ENCODE measurements at places on chromosomes 1 and 21.

GRCh38 chr1:13662493-13662892 is 37.5 kb upstream of the PRDM2 start:
- no peak for DNase-seq

- peak; percentile 43 for DNase-seq
Measured at GRCh38 chr1:151936653-151937052, 27.3 kb upstream of the THEM4 start.

- DNase-seq: no peak
Measured at GRCh38 chr1:30329802-30330557, 393.4 kb downstream of the MATN1 start.

DNA sequence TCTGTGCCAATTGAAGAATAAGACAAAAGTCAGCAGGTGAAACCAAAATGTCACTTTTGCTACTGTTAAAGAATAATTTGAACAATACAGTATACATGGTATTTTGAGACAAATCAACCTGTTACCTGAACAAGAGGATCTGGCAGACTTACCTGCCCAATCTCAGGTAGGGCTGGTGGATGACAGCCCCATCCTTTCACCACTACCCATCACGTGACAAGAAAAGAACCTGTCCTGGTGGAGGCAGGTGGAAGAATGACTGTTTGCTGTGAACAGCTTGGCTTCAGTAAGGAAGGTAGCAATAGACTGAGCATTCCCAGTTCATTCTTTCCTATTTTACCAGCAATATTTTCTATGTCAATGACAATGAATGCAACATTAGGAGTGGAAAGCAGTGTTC is 349.6 kb downstream of the GPATCH2 start:
- DNase-seq: no peak

- no peak for DNase-seq
Measured at GRCh38 chr21:33398361-33398760, 4.9 kb upstream of the IFNGR2 start.

DNA sequence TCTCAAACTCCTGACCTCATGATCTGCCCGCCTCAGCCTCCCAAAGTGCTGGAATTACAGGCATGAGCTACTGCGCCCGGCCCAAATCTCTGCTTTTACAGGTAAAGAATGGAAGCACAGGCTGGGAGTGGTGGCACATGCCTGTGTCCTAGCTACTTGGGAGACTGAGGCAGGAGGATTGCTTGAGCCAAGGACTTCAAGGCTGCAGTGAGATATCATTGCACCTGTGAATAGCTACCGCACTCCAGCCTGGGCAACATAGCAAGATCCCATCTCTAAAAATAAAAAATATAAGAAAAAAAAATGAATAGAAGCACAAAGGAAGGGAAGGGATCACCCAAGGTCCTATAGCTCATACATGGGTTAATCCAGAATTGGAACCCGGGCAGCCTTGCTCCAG is 15.0 kb downstream of the ALPL start:
- no peak for DNase-seq

GRCh38 chr1:3473381-3473844 is 18.9 kb downstream of the ARHGEF16 start:
- DNase-seq: no peak

DNA sequence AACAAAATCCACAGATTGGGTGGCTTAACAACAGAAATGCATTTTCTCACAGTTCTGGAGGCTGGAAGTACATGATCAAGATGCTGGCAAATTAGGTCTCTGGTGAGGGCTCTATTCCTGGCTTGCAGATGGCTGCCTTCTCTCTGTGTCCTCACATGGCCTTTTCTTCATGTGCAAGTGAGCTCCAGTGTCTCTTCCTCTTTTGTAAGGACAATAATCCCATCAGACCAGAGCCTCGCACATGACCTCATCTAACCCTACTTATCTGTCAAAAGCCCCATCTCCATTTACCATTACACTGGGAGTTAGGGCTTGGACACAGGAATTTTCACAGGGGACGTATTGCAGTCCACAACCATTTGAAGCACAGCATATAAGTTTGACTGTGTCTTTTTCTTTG is 181.6 kb downstream of the NEGR1 start:
- DNase-seq: no peak

DNA sequence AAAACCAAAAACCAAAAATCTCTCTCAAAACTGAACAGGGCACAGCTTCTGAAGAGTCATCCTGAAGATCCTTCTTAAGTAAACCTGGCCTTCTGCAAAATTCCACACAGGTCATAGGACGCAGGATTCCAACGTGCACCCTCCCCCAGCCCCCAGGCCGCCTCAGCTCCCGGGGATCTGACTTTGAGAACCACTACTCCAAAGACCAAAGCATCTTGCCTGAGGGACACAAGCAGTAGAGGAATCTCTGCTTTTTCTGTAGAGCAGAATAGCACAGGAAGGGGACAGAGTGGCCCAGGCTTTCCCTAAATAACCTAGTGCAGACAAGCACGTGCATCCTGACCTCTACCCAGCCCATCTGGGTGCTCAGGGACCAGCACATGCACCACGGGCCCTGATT is 104.8 kb upstream of the VAMP3 start:
- no peak for DNase-seq

- DNase-seq: no peak
Measured at GRCh38 chr21:39319814-39320332, 6.4 kb upstream of the BRWD1 start.

GRCh38 chr1:35448344-35448801 is 108.8 kb downstream of the KIAA0319L start:
- DNase-seq: peak; percentile 60

DNA sequence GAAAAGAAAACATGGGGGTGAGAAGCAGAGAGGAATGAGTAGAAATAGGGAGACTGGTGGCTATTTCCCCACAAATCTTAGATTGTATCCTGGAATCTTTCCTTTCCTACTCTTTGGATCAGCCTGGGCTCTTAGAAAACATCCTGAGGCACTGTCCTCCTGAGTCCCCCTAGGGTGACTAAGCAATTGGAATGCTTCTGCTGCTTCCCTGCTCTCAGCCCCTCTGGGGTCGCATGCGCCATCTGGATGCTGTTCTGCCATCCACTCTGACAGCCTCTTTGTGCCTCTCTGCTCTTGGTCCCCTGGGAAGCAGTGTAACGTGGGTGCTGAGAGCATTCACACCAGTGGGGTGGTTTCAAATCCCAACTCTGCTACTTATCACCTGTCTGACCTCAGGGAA is 443.0 kb downstream of the SIPA1L2 start:
- no peak for DNase-seq

DNA sequence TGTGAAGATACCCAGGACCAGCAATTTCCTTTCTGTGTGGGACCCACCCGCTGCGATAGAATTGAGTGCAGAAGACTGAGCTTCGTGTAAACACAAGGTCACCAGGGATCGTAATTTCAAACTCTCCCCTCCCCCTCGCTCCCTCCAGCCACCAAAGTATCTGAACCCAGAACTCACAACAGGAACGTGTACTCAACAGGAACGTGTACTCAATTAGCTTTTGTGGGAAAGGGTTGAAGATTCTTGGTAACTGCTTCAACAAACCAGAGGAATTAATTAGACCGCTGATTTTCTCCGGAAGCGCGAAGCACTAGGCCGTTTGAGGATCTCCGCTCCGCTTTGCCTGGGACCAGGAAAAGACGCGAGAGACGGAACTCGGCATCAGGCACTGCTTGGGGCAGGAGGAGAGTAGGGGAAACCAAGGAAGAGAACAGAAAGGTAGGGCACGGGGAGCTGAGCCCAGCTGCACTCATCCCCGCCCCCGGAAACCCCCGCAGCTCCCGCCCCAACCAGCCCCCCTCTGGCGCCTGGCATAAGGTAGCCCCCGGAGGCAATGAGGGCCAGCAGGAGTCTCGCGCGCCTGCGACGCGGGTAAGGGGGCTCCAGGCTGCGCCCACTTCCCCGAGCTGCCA is 453 bp downstream of the DRAM2 start:
- peak; percentile 53 for DNase-seq

DNA sequence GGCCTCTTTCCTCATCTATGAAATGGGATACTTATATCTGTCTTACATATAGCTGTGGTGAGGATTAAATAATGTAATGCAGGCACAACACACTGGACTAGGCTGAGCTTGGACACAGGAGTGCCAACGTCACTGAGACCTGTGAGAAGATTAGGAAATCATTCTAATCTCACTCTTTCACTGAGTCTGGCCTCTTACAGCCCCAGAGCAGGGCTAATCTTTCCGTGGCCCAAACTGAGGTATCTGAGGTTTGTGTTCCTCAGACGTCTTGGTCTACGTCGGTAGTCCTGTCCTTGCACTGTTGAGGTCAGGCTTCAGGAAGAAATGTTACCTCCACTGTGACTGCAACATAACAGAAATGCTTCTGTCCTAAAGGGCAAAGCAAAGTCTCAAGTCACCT is 22.6 kb upstream of the A3GALT2 start:
- no peak for DNase-seq

- no peak for DNase-seq
Measured at GRCh38 chr1:11072216-11072917, 12.5 kb upstream of the SRM start.

GRCh38 chr1:11541236-11541635 is 62.3 kb downstream of the DISP3 start:
- no peak for DNase-seq

DNA sequence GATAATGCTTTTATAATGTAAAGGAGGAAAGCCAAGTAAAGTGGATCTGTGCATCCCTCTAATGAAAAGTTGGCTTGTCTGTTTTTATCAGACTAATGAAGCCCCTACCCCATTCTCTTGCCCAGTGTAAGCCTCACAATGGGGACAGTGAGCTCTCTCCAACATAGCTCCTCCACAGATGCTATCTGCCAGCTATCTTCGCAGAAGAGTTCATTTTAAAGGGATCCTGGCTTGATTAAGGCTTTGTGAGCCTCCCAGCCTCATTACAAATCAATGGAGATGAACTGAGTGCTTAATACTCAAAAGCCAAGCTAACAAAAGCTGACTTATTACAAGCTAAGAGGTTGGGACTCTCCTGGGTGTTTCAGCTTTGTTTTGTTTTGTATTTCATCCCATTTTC is 514.7 kb downstream of the NUF2 start:
- no peak for DNase-seq

DNA sequence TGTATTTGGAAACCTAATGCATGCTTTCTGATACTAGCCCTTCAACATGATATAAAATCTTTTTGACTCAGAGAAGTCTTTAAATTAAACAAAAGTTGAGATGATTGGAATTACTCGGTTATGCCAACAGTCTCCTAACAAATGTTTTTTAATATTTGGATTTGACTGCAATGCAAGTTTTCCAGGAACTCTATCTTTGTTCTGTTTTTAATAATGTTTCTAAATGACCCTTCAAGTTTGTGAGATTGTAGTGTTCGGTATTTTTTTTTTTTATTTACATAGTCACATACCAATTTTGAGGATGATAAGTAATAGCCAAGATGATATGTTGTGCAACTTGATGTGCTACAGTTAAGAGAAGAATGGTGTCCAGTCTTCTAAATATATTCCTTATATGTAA is 258.0 kb downstream of the FMN2 start:
- no peak for DNase-seq

DNA sequence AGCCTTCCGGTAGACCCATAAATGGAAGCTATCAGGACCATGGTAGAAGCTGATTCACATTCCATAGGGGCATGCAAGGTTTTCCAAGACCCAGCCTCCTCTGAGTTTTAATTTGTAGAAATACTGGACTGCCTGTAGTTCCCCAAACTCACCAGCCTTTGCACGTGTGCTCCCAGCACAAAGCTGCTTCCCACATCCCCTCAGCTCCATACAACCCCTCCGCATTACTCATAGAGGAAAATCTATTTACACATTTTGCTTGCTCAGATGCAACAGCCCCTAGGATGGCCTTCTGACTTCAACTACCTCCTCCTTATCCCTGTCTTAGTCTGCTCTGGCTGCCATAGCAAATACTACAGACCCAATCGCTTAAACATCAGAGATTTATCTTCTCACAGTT is 336.2 kb downstream of the SETD4 start:
- no peak for DNase-seq

DNA sequence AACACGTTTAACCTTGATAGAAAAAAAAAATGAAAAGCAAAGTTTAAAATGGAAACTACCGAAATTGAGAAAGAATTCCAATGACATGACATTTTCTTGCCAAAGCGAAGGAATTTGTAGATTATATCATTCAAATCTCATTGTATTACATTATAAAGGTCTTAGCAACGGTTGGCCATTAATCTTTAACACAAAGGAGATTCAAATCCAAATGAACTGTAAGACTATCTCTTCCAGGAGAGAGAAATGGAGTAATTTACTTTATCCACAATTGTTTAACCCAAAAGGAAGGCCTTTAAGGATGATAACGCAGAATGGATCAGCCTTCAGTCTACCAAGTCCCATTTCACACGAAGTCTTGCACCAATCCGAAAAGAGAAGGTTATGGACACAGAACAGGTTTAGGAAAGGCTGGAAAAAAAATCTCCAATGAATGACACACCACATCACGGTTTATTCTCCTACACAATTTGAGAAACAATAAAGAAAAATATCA is 1.5 kb downstream of the ENAH start:
- DNase-seq: no peak

DNA sequence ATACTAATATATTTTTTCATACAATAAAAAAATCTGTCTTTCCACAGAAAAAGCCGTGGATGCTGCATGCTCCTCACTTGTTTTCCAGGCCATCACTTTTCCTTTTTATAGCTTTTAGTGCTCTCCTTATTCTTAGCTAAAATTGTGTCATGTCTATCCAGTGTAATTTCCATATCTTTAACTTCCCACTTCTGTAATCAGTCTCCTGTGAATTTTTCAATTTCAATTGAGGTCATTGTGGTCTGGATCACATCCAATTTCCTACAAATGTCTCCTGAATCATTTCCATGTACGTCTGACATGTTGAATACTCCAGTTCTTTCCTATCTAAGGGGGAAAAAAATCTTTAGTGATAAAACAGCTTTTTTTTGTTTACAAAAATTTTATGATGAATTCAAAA is 838.2 kb upstream of the B3GALT2 start:
- DNase-seq: no peak

All from HuH-7 (cell line).